Stimulated activated CD4-positive, alpha-beta T cell treated with anti-CD3 and anti-CD28 coated beads, Interleukin-15, amount 100 ng/mL, for 1 hour (primary cell): ENCODE measurements at places on chromosomes 3 and 15.

- DNase-seq: no peak
These were observed 38.9 kb downstream of the MDFIC2 start for GRCh38 chr3:70273492-70273891.

DNA sequence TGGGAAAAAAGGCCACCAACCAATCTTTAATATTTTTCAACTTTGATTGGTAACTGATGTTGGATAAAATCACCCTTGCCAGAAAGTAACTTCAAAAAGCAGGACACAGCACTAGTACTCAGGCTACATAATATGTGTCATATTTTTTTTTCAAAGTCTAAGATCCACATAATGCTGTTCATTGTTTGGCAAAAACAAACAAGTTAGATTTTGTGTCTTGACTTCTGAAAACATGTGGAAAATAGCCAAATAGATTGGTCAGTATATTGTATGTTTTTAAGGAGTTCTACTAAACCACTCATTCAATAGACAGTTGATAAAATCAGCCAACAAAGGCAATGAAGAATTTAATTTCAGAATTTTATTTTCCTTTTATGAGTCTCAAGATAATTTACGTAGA lies 111.7 kb upstream of the CCDC54 start:
- no peak for DNase-seq

DNA sequence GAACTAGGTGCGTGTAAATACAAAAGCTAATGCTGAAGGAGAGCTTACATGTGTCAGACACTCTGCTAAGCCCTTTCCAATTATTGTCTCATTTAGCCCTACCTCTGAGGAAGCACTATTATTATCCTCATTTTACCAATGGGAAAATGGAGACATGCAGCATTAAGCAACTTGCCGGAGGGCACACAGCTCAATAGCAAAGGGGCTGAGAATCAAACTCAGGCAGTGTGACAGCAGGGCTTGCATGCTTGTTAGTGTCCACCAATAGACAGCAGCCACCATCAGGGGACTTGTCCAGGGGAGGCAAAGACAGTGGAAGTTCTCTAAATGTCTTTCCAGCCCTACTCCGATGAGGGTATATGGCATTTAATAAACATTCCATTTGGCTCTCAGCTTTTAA lies 548.6 kb downstream of the MAGI1 start:
- DNase-seq: no peak

DNA sequence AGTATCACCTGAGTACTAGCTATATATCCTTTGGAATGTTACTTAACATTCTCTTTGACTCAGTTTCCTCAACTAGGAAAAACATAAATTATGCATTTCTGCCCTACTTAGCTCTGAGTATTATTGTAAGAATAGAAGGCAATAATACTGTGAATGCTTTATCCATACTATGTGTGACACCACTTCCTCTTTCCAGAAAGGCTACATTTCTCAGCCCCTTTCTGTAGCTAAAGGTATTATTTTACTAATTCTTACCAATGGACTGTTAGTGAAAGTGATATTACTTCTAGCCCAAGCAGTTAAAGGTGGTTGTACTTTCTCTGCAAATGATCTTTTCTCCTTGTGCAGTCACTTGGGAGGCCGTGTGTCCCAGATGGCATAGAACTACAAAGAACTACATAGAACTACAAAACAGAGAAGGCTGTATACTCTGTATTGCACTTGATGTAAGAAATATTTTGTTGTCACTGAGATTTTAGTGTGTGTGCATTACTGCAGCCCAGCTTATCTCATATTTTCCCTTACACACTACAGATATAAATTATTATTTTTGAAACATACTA lies 35.1 kb downstream of the MYH15 start:
- no peak for DNase-seq

- no peak for DNase-seq
These were observed 1.8 kb upstream of the NAALADL2 start for GRCh38 chr3:174857301-174857700.

GRCh38 chr3:47985381-47985780 lies 30.8 kb downstream of the MAP4 start:
- DNase-seq: no peak

DNA sequence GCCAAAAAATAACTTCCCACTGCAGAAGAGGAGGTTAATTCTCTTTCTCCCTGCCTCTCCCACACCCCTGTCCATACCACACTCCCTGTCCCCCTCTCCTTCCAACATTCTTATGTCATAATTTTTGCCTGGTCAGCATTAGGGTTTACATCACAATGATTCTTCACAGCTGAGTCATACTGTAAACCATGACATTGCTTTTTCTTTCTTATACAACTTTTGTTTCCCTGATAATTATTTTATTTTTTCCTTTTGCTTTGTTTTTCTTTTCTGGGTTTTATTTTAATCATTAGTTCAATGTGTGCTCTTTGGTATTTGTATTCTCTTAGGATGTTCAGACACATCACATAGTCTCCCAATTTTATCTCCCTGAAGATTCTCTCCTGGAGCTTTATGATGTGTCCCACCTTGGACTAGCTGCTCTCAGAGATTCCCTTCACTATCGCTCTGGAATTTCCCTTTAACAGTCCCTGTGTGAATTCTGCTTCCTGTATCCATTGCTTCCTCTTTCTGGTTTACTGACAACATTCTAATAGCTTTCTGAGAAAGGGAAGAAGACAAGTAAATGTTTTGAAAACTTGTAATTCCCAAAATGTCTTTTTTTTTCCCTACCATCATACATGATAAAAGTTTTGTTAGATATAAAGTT lies 70.7 kb downstream of the SOX2 start:
- DNase-seq: no peak

GRCh38 chr15:70362350-70362749 lies 264.6 kb upstream of the TLE3 start:
- DNase-seq: no peak

DNA sequence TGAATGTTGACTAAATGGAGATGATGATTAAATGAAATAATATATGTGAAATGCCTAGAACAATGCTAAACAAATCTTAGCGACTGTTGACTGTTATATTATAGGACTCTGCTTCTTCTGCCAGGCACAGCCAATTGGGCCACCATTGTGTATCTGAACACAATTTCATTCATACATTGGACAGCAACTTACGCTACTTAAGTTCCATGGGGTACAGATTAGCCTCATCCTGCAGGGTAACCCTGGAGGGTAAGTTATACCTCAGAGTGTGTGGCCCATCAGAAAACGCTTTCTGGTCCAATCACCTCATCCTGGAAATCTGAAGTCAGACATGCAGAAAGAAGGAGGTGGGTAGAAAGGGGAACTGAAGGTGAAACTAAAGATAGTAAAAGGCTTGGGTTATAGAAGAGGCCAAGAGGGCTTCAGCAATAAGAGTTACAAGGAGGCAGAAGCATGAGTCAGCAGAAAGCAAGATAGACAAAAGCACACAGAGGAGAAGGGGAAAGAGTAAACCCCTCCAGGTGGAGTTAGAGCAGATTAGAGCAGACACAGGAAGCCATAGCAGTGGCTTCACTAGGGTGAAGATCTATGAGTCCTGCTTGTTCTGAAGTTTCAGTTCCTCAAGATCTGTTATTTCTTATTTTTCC lies 119.3 kb upstream of the SLC24A5 start:
- DNase-seq: no peak

- no peak for DNase-seq
These were observed 7.9 kb downstream of the FSIP1 start for GRCh38 chr15:39774688-39775267.

GRCh38 chr3:113498221-113499005 lies 16.5 kb downstream of the SPICE1 start:
- DNase-seq: no peak

DNA sequence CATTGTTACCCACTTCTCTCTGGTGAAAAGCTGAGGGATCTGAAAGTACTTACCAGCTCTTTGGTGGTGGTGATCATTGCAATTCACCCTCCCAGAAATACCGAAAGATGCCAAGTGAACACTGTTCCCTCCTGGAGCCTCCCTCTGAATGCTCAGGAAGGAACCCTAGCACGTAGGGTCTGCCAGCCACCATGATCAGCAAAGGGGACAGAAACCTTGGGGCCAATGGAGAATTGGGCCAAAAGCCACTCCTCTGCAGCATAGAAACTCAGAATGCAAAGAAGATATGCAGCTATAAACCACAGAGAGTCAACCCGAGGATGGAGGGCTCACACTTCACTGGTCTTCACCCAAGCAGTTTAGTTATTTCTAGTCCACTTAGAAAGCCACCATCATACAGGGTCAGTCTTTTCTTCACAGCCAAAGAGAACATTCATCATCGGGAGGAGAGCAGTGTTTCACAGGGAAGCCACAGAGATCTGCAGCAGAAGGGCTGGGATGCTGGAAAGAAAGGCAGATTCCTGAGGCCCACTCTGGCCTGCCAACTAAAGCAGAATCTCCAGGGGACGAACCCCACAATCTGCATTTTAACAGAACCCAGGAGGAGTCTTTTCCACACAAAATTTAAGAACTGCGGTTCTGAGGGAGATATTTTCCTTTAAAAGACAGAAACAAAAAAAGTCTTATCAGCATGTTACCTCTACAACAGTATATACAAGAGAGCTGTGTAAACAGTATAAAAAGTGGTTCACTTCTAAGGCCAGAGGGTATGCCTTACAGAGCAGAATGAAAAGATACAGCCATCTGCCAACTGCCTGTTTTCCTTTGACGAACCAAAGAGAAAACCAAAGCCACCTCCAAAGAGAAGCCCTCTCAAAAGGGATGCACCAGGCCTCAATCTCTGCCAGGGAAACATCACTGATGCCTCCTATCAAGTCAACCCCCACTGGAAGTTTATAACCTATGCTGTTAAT lies 11.3 kb downstream of the TBC1D2B start:
- DNase-seq: no peak

DNA sequence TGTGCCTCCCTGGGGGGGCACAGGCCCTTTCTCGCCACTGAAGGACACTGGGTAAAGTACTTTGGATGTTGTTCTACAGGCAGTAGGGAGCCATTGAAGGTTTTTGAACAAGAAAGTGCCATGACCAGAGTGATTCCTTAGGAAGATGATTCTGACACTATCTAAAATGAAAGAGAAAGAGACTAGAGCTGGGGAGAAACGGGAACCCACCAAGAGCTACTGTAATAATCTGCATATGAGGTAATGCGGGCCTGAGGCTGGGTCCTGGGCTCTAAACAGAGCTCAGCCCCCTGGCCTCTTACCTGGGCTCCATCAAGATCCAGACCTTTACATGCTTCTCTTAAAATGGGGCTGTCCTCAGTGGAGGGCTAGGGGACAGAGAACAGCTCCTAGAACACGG lies 24.9 kb downstream of the GRK7 start:
- no peak for DNase-seq

GRCh38 chr15:78082106-78082742 lies 4.7 kb upstream of the TBC1D2B start:
- no peak for DNase-seq

GRCh38 chr3:179376474-179376873 lies 29.0 kb downstream of the MFN1 start:
- DNase-seq: no peak

DNA sequence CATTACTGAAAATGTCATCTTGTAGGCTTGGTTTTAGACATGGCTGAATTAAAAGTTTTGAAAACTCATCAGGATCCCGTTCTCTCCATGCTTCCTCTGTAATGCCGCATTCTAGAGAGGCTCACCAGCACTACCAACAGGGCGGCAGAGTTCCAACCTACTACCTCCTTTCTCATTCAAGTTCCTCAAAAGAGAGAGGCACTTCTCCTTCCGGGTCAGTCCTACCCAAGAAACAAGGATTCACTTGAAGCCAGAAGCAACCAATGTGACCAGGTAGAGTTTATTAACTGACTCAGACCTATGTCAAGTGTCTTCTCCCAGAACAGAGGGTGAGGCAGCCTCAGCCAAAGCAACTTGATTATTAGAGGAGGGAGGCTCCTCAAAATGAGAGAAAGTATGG lies 59.8 kb upstream of the GYG1 start:
- no peak for DNase-seq

GRCh38 chr15:34813446-34814190 lies 18.3 kb upstream of the ACTC1 start:
- DNase-seq: no peak

DNA sequence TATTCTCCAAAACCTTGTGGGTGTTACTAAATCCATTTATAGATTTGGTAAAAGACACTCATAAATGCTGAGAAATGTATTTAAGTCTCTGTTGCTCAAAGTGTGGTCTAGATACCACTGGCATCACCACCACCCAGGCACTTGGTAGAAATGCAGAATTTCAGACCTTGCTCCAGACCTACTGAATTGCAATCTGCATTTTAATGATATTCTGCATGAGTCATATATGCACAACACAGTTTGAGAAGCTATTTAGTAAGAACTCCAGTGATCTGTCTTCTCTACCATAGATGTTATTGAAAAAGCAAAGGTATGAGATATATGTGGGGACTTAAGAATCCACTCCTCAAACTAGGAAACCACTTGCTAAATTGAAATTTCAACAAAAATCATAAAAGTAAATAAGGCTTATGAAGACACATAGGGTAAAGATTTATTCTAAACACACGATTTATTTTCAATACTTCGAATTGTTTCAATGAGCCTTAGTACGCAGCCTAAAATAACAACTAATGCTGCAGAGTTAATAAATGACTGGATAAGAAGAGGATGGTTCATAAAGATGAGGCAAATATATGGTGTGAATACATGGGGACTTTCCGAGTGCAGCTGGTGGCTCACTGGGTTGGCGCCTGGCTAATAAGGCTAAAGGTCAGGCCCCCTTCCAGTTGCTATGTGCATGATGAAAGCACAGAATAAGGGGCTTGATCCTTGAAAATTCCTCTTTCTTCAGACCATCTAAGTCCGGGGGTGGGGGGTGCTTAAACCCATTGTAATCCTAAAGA lies 813.3 kb downstream of the NR2F2 start:
- no peak for DNase-seq

- DNase-seq: no peak
These were observed 696.8 kb upstream of the CFAP20DC start for GRCh38 chr3:59746585-59746984.

DNA sequence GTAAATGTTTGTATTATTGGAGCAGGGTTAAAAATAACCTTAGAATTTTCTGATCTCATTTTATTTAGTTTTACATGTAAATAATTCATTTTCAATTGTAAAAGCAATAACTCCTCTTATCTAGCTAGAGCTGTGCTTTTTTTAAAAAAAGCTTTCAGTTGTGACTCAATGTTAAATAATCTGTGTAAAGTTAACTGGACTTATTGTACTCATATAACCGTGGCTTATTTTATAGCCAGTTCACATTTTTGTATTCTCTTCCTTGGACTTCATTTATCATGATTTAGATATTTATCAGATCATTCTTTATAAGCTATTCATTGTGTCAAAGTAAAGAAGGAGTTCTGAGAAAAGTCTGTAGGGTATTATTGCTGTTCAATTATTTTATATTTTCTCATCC lies 435.6 kb downstream of the CADM2 start:
- DNase-seq: no peak

- no peak for DNase-seq
These were observed 987.4 kb downstream of the TUSC7 start for GRCh38 chr3:117696851-117697407.

- DNase-seq: peak; percentile 22
These were observed 25.7 kb downstream of the TMOD2 start for GRCh38 chr15:51776952-51777569.
